ENCODE measurements at places on chromosomes 7 and 10.

GRCh38 chr10:44520651-44521050 is 135.8 kb upstream of the CXCL12 start:
- DNase-seq, result no peak
- no peaks in the 10 kb centered on the region for H3K36me3 ChIP-seq
- no peaks in the 10 kb centered on the region for H3K4me1 ChIP-seq
- no peak overlapping the region for H3K27ac ChIP-seq
- H3K27me3 ChIP-seq, result no peaks in the 10 kb centered on the region
- no peak overlapping the region for H3K4me3 ChIP-seq

- no peaks in the 10 kb centered on the region for H3K4me1 ChIP-seq
- no peak for DNase-seq
- no peaks in the 10 kb centered on the region for H3K36me3 ChIP-seq
- H3K4me3 ChIP-seq, result no peak overlapping the region
Measured at GRCh38 chr7:79868010-79868409, 266.6 kb upstream of the GNAI1 start.

DNA sequence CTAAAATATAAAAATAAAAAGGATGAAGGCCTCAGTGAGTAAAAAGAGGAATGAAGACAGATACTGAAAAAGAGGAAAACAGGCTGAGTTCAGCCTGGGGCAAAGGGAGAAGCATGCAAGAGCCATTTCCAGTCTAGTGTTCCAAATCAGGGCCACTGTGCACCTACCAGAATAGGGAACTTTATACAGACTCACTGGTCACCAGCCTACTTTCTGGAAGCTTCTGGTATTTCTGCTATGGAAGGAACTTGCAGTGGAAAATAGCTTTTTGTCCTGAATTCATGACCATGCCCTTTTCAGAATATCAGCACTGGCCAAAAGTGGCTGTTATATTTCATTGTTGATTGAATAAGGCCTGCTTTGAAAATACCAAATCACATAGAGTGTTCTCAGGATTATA is 28.8 kb downstream of the ABRAXAS2 start:
- H3K27ac ChIP-seq, result no peak overlapping the region
- H3K4me1 ChIP-seq, result no peaks in the 10 kb centered on the region
- no peak for DNase-seq
- H3K36me3 ChIP-seq, result peaks cover 50% of the 10 kb centered on the region
- H3K4me3 ChIP-seq, result no peak overlapping the region

- DNase-seq, result no peak
- no peak overlapping the region for H3K4me3 ChIP-seq
Measured at GRCh38 chr7:140018125-140019043, 44.4 kb downstream of the PARP12 start.

DNA sequence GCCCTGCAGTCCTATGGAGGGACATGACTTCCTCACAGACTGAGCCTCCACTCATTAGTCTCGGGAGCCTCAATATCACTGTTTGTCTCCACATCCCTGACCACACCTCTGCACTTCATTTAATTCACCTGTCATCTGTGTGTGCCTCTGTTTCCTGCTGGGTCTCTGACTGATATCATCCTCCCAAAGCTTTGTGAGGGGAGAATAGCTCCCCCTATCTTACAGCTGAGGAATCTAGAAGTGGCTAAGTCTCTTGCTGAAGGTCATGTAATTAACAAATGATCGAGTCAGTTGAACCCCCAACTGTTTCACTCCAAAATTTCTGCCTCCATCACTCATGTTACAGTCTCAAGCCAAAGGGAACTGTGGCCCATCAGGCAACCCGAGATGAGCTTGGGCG is 5.5 kb upstream of the CPXM2 start:
- H3K4me1 ChIP-seq, result no peaks in the 10 kb centered on the region
- peaks cover 4% of the 10 kb centered on the region for H3K27me3 ChIP-seq
- H3K27ac ChIP-seq, result no peak overlapping the region
- DNase-seq, result no peak

DNA sequence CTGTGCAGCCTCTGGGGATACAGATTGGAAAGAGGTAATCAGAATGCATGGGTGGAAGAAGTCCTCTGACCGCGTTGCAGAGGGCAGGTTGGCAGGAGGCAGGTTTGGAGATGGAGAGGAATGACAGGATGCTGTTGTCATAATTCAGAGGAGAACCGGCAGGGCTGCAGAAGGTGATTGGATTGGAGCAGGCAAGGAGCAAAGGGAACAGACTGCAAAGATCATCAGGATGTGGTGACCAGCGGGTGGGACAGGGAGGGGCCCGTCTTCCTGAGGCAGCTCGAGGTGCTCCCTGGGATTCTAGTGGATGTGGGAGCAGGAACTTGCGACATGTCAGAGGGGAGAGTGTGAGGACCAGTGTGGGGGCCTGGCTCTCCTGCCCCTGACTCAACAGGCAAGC is 78.5 kb upstream of the PPIF start:
- no peaks in the 10 kb centered on the region for H3K27me3 ChIP-seq
- H3K36me3 ChIP-seq, result peaks cover 15% of the 10 kb centered on the region
- DNase-seq, result no peak
- H3K4me3 ChIP-seq, result no peak overlapping the region
- H3K27ac ChIP-seq, result no peak overlapping the region

DNA sequence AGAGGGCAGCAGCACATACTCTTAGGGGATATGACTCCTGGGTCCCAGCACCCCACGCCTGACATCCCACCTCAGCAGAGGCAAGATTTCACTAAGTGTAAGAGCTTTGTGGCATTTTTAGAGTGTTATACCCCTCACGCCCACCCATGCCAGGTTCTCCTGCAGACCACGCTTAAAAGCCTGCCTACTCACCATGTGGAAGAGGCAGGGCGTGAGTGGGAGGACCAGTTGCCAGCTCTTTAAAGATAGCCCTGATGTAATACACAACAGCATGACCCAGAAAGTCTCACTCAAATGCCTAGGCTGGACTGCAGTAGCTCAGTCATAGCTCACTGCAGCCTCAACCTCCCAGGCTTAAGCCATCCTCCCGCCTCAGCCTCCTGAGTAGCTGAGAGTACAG is 44.4 kb upstream of the CELF2 start:
- DNase-seq, result no peak
- no peak overlapping the region for H3K4me3 ChIP-seq

DNA sequence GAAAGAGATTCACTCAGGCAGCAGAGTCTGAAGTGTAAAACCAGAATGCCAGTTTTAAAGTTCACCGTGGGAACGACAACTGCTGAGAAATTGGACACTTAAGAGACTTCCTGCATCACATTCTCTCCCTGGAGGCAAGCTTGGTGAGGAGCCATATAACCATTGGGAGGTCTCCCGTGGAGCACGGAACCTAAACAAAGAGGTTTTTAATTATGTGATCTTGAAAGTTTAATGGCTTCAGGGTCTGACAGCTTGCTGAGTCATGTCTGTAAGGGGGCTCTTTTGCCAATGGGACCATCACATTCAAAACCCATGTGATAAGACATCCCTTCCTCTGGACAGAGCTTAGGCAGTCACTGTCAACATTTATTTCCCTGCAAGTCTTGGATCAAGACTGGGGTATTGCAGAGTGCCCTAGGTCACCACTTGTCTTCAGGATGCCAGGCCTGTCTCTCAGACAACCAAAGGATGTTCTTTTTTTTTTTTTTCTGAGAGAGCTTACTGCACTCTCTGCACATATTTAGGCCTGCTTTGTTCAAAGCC is 674.4 kb downstream of the TYW1 start:
- no peaks in the 10 kb centered on the region for H3K36me3 ChIP-seq
- no peak overlapping the region for H3K4me3 ChIP-seq
- no peak for DNase-seq
- no peak overlapping the region for H3K27ac ChIP-seq
- no peaks in the 10 kb centered on the region for H3K27me3 ChIP-seq

DNA sequence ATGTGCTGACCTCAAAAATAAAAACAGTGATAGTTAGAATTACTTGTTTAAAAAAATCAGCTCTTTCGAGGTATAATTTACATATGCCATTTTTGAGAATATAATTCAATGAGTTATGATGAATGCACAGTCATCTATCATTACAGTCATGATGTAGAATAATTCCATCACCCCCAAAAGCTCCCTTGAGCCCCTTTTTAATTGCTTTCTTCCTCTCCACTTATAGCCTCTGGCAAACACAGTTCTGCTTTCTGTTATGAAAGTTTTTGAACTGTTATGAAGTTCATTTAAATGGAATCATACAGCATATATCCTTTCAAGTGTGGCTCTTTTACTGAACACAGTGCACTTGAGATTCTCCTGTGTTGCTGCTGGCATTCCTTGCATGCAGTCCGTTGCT is 41.4 kb downstream of the PRTFDC1 start:
- H3K4me3 ChIP-seq, result no peak overlapping the region
- peaks cover 7% of the 10 kb centered on the region for H3K4me1 ChIP-seq
- DNase-seq, result no peak
- no peaks in the 10 kb centered on the region for H3K27me3 ChIP-seq

- H3K4me1 ChIP-seq, result no peaks in the 10 kb centered on the region
- no peaks in the 10 kb centered on the region for H3K36me3 ChIP-seq
- peaks cover 7% of the 10 kb centered on the region for H3K27me3 ChIP-seq
- H3K27ac ChIP-seq, result no peak overlapping the region
Measured at GRCh38 chr7:37546677-37547076, 98.0 kb upstream of the ELMO1 start.

- no peaks in the 10 kb centered on the region for H3K27me3 ChIP-seq
- no peak overlapping the region for H3K27ac ChIP-seq
- no peak for DNase-seq
- no peak overlapping the region for H3K4me3 ChIP-seq
Measured at GRCh38 chr10:90398566-90398965, 459.3 kb downstream of the HTR7 start.

DNA sequence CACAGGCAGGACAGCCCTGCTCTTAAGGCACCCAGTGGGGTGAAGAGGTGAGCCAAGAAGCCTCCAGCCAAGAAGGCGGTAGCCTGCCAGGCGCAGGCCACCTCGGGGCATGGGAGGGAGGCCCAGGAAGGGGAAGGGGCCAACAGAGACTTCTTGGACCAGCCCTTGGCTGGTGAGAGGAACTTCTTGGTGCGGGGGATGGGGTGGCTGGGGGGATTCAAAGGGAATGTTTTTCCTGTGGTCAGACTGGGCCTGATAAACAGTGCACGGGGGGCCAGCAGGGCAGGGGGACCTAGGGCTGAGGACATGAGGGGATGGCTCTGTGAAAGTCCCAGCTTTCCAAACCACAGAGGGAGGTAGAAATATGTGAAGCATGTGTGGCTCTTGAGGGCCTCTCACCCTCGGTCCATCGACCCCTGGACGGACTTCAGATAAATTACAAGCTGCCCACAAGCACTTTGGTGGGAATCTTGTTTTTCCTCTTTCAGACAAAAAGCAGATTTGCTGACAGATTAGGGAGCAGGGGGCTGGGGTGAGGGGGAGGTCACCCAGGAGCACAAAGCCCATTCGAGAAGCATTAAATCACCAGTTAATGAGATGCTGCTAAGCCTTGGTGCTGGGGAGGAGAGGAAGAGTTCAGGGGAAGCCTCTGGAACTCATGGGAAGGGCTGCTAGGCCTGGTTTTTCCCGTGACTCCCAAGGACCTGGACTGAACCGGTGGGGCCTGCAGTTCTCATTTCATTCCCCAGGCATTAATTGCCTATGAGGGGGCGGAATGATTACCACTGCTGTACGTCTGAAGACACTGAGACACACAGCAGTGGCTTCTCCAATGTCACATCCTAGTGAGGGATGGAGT is 11.3 kb downstream of the CRYGN start:
- no peak for DNase-seq
- H3K27me3 ChIP-seq, result peaks cover 8% of the 10 kb centered on the region

GRCh38 chr10:17472481-17473227 is 18.3 kb upstream of the ST8SIA6 start:
- peaks cover 23% of the 10 kb centered on the region for H3K27me3 ChIP-seq
- no peak overlapping the region for H3K4me3 ChIP-seq
- H3K4me1 ChIP-seq, result peaks cover 5% of the 10 kb centered on the region
- H3K27ac ChIP-seq, result no peak overlapping the region
- DNase-seq, result no peak

DNA sequence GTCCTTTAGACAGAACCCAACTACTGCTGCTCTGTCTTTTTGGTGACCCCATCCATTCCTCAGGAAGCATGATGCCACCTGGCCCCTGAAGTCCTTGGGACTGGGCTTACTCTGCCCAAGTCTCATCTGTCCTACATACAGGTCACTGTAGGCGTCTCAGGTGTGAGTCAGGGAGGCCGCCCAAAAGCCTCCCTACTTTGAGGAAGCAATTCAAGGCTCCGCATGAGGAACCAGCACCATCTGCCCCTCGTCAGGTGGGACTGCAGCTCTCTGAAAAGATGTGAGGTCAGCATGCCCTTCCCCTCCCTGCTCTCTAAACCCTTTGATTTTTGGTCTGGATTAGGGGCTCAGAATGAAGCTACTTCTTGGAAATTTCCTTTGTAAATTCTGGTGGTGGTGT is 354.8 kb downstream of the CXCL12 start:
- H3K4me1 ChIP-seq, result no peaks in the 10 kb centered on the region
- H3K27ac ChIP-seq, result no peak overlapping the region
- peaks cover 10% of the 10 kb centered on the region for H3K27me3 ChIP-seq
- no peak overlapping the region for H3K4me3 ChIP-seq
- H3K36me3 ChIP-seq, result no peaks in the 10 kb centered on the region
- DNase-seq, result no peak

GRCh38 chr7:50653981-50654425 is 88.8 kb upstream of the DDC start:
- H3K4me1 ChIP-seq, result no peaks in the 10 kb centered on the region
- H3K27ac ChIP-seq, result no peak overlapping the region
- H3K36me3 ChIP-seq, result no peaks in the 10 kb centered on the region
- H3K27me3 ChIP-seq, result peaks cover 6% of the 10 kb centered on the region
- no peak overlapping the region for H3K4me3 ChIP-seq
- peak; percentile 5 for DNase-seq

DNA sequence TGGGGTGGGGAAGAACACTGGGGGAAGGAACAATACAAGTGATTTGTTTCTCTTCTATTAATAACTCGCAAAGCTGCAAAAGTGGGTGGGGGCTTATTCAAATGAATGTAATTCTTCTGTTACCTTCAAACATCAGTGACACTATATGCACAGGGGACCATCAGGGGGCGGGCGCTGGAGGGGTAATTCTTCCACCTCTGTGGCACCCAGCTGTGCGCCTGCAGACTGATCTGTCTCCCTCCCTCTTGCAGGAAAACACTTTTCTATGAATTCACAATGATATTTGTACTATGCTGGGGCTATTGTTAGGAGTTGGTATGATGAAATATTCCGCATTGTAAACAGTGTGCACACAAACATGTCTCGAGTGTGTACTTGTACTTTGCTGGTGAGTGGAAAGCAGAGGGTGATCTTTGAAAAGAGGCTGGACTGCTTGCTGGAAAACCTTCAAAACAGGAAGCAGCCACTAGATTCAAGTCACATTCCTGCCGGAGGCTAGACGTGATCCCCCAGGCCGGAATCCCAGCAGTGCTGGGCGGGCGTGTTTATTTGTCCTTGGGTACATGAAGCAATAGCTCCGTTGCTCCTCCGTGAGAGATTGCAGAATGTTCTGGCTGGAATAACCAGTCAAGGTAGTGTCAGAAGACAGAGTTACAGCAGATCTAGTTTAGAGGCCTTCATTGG is 15.8 kb upstream of the BNIP3 start:
- no peaks in the 10 kb centered on the region for H3K36me3 ChIP-seq
- DNase-seq, result no peak
- peaks cover 9% of the 10 kb centered on the region for H3K27me3 ChIP-seq
- H3K4me1 ChIP-seq, result no peaks in the 10 kb centered on the region
- H3K4me3 ChIP-seq, result no peak overlapping the region

GRCh38 chr10:52343439-52343838 is 29.4 kb downstream of the DKK1 start:
- no peaks in the 10 kb centered on the region for H3K36me3 ChIP-seq
- no peak for DNase-seq
- H3K27ac ChIP-seq, result no peak overlapping the region
- no peaks in the 10 kb centered on the region for H3K27me3 ChIP-seq
- no peak overlapping the region for H3K4me3 ChIP-seq

Measured in activated T-helper 2 cell treated with anti-CD3 and anti-CD28 coated beads, Interferon-gamma antibody, Interleukin-2, Interleukin-4, amounts not matched to agents 10 μg/mL and 5 μg/mL and 100 μg/mL, durations not matched to agents 14 hours and 24 hours and 36 hours (primary cell).